Inflammatory macrophage treated with lipopolysaccharide for 1 hour (primary cell): ENCODE measurements at places on chromosomes 5 and 9.

DNA sequence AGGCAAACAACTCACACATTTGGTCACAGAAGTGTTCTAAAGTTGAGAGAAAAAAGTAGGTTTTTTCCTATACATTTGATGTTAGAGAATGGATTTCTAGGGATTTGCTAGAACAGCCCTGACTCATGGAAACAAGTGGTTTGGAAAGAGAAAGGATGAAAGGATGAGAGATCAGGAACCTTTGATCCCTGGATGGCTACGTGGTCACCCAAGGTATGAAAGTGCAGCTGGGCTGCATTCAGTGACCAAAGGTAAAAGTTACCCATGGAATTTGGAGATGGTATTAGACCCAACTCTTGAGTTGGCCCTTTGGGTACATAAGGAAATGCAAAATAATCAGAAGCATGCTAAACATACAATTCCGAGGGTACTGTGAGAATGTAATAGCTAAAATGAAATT is 61.3 kb upstream of the SPIN1 start:
- no peak for DNase-seq

DNA sequence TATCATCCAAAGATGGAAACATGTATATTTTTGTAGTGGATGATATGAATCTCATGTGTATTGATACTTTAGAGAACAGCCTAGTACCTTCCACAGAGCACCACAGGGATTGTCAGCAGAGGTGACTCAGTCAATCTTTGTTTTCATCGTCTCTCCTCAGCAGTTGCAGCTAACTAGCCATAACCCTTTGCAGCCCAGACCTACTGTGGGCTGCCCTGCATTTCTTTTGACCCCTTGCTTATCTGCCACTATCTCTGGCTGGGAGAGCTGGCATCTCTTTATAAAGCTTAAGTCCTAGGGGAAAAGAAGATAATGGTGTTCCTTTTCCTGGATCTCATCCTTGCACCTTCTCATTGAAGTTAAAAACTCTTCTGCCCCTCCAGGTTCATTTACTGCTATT is 28.7 kb downstream of the HMGCR start:
- DNase-seq: no peak

- DNase-seq: no peak
These were observed 612.7 kb upstream of the DMAC1 start for GRCh38 chr9:8412327-8412726.

DNA sequence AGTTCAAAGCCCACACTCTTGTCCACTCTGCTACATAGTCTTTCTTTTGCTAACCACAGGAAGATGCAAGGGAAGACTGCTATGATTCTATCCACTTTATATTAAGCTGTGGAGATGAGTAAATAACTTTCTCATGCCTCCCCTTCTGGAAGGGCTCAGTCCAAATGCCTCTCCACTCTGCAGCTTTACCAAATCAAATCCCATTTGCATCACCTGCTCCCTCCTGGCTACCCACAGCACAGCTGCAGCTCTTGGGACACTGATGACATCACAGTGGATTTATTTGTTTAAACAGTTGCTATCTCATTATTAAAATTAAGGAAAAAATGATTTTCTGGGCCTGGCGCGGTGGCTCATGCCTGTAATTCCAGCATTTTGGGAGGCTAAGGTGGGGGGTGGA is 1544.9 kb upstream of the WWC1 start:
- no peak for DNase-seq

- no peak for DNase-seq
These were observed 21.6 kb upstream of the SVEP1 start for GRCh38 chr9:110601098-110601497.

DNA sequence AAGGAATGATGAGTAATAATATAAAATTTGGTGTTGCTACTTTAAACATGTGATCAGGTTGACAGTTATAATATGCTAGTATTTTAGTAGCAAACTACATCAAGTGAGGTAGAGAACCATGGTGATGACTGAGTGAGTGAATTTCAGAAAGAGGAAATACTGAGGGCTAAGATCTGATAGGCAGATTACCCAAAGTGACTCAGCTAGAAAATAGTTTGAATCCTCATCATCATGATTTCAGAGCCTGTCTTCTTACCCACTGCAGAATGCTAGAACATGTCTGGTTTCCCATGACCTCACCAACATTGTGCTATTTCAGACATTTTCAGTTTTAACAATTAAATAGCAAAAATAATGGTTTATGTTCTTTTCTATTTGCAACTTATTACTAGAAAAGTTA is 602.1 kb downstream of the TAF11L14 start:
- DNase-seq: no peak

GRCh38 chr5:5085381-5085780 is 54.7 kb upstream of the ADAMTS16 start:
- DNase-seq: no peak

DNA sequence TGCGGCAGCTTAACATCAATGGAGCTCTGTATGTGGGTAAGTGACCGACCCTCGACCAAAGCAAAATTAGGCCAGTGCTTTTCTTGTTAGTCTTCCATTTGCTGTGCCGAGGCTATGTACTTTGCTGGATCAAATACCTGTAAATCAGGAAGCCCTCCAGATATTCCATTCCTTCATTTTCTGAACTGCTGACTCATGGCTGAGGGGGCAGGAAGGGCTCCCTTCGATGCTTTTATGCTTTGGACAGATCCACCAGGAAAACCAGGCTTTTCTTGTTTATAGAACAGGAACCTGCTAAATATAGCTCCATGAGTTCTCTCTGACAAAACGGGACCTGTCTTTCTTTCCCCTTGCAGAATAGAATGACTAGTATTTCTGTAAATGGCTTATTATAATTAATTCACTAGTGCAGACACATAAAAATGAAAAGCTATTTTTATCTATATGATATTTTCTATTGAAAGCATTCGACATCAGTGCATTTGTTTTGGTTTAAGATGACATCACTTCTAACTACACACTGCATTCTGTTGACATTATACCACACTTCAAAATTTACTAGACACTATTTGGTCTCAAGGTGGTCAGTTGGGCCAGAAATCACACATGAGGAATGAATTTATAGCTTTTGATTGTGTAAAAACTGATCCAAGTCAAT is 93.3 kb downstream of the LIFR start:
- DNase-seq: no peak

- no peak for DNase-seq
These were observed 59.6 kb downstream of the BARX1 start for GRCh38 chr9:93895535-93895934.

DNA sequence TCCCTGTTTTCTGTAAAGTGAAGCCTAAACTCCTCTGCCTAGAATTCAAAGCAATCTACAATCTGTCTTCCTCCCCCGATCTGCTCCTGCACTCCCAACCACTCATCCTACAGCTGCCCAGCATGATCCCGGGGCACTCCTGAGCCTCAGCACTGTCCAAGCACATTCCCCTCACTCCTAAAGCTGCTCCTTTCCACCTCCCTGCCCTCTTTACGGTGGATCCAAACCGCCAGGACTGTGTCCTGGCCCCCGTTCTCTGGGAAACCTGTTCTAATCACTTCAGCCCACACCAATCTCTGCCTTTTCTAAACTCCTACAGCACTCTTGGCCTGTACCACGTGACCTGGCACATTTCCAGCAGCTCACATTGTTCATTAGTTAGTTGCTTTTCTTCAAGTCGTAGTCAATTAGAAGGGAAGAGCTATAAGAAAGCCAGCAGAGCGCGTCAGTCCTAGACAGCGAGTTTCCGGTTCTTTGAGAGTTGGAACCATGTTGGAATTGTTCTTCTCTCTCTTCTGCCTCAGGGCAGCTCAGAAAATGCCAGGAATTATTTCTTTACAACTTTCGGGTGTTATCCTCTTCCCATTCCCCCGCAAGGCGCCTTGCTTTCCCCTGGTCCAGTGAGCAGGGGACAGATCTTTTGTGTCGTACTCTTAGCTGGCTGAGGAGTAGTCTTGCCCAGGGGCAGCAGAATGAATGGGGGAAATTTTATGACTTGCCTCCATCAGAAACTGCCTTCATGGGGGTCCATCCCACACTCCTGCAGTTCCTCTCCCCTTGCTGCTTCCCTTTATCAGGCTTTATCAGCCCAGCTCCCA is 60.7 kb downstream of the NRG2 start:
- DNase-seq: no peak

DNA sequence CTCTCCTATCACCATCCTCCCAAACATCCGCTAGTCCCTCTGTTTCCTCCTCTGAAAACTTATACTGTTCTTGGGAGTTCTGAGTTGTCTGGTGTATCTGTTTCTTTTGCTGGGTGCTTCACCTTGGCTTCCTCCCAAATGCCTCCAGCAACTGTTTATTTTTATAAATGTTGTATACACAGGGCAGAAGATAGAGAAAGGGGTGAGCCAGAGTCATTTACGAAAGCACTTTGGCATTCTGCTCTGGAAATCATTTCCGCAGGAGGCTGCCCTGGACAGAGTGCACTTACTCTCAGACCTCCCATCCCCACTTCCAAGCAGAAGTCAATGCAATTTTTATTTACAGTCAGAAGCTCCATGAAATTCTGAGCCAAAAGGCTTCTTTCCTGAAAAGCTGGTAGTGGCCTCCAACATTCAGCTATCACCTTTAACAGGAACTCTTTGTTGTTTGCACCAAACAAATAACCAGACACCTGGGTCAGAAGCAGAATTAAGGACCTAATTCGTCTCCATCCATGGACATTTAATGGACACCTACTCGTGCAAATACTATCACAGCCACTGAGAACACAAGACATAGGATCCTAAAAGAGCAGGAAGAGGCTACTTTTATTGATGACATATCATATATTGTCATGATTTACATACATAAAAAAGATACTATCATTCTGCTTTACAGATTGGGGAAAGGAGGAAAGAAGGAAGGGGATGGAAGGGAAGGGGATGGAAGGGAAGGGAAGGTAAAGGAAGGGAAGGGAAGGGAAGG is 229.5 kb upstream of the PAPPA start:
- DNase-seq: no peak

GRCh38 chr5:153276151-153276550 is 214.3 kb upstream of the GRIA1 start:
- peak; percentile 7 for DNase-seq

GRCh38 chr5:77087484-77088261 is 588 bp upstream of the ZBED3 start:
- DNase-seq: peak; percentile 94

DNA sequence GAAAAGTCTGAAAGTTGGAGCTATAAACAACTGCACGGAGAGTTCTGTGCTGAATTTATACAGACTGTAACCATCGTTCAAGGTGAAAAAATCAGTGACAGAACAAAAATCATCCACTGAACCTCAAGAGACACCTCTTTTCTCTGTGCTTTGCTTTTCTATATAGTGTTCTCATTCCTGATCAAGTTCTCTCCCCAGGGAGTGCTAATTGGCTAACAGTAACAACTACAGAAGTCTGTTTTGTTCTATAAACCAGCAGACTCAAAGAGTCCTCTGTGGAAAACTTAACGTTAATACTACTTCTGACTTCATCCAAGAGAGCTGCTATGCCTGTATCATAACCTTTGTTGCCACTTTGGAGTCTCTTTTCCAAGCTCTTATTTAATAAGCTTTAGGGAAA is 1388.3 kb upstream of the C9orf72 start:
- DNase-seq: no peak

DNA sequence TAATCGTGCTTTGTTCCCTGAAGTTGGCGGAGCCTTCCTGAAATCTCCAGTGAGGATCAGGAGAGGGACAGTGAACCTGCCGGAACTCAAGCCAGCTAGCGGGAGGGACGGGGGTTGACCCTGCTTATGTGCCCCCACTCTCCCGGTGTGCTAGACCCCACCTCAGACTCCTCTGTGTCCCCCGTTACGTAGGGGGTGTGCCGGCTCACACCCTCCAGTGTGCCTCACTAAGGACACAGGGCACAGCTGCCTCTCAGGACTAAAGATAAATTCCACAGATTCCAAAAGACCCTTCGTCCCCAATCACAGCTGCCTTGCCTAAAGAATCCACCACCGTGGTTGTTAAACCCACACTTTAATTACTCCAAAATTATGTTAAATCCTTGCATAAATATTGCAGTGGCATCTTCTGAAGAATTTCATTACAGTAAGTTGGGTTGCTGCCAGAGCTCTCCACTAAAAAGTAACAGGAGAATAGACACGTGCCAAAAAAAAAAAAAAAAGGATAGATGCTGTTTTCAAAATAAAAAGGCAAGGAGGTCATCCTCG is 73.7 kb downstream of the GTF3C4 start:
- DNase-seq: no peak

DNA sequence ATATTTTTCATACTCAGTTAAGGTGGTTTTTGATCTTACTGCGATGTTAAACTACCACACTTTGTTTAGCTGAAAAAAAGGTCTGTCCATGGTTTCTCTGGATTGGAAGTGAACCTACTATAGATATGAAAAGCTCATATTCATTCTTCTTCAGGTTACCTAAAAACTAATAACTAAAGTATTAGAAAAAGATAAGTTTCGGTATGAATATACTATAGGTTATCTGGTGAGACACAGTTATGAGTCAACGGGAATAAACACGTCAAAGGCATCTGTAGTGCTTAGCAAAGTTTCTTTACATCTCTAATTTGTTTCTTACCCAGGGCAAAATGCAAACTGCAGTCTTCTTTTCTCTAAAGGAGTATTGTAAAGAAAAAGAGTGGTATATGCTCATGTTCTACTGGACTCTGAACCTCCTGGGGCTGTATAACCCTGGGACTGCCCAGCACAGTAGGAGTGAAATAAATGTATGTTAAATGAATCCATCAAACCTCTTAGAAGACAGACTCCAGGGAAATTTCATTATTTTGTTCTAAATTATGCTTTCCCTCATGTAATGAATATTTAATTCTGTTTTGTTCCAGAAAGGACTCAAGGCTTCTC is 521.9 kb downstream of the PDE4D start:
- no peak for DNase-seq

GRCh38 chr5:168162464-168162863 is 129.0 kb upstream of the WWC1 start:
- no peak for DNase-seq

DNA sequence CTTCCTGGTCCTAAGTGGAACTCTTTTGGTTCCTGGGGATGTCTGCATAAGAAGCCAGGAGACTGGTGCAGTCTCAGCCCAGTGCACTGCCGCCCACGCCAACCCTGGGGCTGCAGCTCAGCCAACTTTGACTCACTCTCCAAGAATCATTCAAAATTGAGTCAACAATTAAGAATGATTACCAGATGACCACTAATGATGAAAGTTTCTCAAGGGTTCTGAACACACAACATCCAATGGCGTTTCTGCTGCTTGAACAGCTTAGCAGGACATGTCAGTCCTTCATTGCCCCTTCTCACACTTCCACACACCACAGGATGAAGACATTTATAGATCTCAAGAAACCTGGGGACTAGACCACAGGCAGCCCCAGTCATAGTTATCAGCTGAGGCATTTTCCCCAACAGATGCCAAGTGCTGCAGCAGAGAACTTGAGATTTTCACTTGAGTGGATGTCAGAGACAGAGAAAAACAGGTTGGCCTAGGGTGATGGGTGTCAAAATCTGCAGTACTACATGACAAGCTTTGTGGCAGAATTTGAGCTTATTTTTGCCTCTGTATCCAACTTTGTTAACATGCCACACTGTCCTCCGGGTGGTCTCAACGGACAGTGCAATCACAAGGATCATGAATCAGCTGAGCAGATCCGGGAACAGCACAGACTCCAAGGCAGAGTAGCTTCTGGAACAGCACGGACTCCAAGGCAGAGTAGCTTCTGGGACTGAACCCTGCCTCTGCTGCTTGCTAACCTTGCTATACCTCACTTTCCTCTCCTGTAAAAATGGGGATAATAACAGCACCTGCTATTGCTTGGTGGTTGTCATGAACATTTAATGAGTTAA is 356.1 kb downstream of the SPOCK1 start:
- no peak for DNase-seq

- DNase-seq: no peak
These were observed 174.3 kb downstream of the MRPS30 start for GRCh38 chr5:44983006-44983405.

- peak; percentile 24 for DNase-seq
These were observed 15.0 kb upstream of the S1PR3 start for GRCh38 chr9:88975966-88976889.
